ENCODE measurements at places on chromosomes 6 and 20.

- DNase-seq, result no peak
Measured at GRCh38 chr6:45428727-45429126, 51.0 kb upstream of the SUPT3H start.

GRCh38 chr6:25404693-25405169, 125.6 kb downstream of the CARMIL1 start:
- no peak for DNase-seq

DNA sequence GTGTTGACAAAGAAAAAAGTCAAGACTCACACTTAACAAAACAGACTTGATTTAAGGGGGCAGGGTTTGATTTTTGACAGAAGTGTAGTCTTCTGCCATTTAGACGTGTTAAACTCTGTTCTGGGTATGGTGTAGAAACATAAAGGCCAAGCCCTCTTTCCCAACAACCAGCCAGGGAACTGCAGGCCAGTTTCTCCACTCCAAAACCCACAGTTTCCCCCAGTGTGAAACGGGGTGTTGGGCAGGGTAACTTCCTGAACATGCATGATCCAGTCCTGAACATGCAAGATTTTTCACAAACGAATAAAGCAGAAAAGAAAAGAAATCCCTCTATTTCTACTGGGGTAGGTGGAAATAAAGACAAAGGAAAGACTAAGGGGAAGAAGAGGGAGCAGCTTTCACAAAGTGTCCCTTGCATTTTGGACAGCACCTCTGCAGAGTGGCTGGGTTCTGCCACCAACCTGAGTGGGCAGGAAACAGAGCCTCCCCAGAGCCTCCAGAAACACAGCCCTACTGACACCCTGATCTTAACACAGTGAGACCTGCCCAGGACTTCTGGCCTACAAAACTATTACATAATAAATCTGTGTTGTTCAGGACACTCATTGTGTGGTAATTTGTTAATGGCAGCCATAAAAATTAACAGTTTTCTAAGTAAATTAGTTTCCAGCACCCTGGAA, 7.5 kb downstream of the APMAP start:
- DNase-seq, result no peak

DNA sequence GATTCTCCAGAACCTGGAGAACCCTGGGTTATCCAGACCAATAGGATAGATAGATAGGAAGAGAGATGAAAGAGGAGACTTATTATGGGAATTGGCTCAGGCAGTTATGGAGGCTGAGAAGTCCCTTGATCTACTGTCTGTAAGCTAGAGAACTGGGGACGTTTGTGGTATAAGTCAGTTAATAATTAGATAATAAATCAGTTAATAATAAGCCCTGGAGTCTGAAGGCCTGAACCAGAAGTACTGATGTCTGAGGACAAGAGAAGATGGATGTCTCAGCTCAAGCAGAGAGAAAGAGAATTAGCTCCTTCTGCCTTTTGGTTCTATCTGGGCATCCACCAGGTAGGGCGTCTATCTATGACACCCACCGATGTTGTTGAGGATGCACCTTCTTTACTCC, 72.9 kb upstream of the SLC22A23 start:
- no peak for DNase-seq

- no peak for DNase-seq
Measured at GRCh38 chr6:102352552-102352951, 959.0 kb downstream of the GRIK2 start.

- DNase-seq, result no peak
Measured at GRCh38 chr6:37946057-37946456, 126.5 kb downstream of the ZFAND3 start.

DNA sequence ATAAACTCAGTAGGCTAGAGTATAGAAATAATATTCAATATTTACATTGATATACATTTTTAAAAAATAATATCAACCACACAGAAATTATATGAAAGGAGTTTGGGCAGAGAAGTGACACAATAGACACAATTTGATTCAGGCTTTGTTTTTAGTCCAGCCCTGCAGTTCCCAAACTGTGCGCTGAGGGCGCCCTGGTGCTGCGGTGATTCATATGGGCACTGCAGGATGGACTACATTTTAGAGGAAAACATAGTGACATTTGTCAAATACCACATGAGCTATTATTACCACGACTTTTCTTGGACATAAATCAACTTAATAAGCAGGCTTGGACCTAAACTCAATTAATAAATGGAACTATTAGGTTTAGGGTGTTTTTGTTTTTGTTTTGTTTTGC, 364.3 kb upstream of the ID4 start:
- no peak for DNase-seq

DNA sequence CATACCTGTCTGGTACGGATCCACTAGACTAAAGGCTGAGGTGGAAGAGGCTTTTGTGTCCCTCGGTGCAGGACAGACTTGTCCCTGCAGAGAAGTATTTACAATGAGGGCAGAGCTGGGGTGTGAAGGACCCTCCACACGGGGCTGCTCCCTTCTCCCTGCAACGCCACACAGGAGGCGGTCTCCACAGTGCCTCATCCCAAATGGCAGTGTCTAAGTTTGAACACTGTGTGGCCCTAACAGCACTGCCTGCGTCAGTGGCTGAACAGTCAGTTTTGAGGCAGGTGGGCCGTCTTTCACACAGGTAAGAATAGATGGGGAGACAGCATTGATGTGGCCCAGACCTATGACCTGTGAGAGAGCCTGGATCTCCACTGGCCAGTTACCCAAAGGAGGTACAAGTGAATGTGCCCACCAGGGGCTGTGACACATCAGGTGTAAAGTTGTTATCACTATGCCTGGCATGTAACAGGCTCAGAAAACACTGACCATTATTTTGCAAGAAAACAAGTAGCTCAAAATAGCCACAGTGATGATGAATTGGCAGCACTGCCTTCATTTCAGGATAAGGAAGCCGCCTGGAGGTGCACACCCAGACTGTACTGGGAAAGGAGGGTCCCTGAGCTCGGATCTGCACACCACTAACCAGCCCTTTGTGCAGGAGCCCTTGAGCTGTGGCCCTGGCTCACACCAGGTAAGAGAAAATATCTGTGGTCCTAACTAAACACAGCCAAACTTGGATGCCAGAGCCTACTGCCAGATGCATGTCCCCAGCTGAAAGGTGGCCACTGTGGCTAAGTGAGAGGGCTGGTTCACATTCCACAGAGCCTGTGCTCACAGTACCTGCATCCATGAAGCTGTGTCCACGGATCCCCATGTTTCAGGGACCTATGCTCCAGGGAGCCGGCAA, 246.7 kb downstream of the DLL1 start:
- DNase-seq, result no peak

GRCh38 chr6:63525186-63525878, 46.9 kb upstream of the LOC128125822 start:
- no peak for DNase-seq

Measured in activated T-helper 1 cell treated with anti-CD3 and anti-CD28 coated beads, Interleukin-2, amount 50 U/mL, for 16 hours (primary cell).